ENCODE measurements at places on chromosomes 4 and X.
A peak's percentile ranks its signal among the peaks of the same experiment; 100 is the strongest.

- DNase-seq = no peak
These were observed 43.7 kb upstream of the XK start for GRCh38 chrX:37641859-37642258.

GRCh38 chr4:103721251-103721650, 1.5 kb upstream of the TACR3 start:
- no peak for DNase-seq

- no peak for DNase-seq
These were observed 14.7 kb upstream of the RBMXL3 start for GRCh38 chrX:115174548-115174947.

DNA sequence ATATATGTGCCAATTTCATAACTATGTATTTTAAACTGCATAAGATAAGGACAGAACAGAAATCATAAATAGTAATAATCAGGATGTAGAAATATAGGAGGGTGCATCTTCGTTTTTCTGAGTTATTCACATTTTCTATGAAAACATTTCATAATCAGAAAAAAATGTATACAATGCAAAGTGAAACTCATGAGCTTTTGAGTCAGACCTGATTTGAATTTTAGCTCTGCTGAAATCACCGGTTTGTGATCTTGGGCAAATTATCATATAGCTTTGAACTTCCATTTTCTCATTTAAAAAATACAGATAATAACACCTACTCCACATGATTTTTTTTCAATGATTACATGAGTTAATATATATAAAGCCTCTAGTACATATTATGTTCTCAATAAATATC, 106.9 kb downstream of the KDR start:
- DNase-seq = no peak

GRCh38 chrX:1853916-1854315, 239.1 kb downstream of the ASMT start:
- no peak for DNase-seq

DNA sequence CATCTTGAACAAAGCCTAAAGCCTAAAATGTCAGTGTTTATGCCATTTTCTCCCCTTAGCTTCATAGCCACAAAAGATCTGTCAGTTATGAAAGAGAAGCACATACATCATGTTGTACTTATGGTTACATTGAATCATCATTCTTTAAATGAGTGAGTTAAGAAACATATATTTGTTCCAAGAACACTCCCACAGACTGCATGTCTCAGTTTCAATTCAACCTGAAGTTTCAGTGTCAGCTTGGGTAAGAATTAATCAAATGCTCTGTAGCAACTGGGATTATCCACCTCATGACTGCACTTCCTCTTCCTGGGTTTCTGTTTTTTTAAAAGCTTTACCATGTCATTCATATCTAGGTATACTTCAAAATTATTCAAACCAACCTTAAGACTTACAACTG, 3.9 kb upstream of the TMPRSS11B start:
- no peak for DNase-seq

DNA sequence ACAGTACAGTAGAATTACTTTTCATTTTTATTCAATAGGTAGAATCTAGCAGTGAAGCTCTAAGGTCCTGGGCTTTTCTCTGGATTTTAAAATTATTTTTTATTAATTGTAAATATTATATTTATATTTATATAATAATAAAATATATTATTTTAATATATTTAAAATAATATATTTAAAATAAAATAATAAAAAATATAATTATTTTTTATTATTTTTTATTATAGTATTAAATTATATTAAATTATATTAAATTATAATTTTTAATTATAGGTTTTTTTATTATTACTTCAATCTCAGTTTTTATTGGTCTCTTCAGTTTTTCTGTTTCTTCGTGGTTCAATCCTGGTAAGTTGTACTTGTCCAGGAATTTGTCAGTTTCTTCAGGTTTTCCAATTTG, 49.7 kb upstream of the PABPC4L start:
- no peak for DNase-seq

DNA sequence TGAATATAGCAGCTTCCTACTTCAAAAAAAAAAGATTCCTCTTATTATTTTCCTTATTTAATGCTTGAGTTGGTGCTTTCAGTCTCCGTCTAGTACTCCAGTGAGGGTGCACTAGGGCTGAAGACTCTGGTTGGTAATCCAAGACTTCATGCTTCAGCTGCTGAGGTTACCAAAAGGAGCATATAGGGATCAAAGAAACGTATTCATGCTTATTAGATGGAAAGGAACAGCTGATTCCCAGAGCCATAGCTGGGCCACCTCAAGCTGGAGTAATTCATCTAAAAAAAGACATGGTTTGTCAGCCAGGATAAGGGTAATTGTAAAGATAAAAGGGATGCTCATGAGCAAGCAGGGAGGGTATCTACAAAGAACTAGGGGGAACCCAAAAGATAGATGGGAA, 131.7 kb upstream of the FAM47B start:
- no peak for DNase-seq

DNA sequence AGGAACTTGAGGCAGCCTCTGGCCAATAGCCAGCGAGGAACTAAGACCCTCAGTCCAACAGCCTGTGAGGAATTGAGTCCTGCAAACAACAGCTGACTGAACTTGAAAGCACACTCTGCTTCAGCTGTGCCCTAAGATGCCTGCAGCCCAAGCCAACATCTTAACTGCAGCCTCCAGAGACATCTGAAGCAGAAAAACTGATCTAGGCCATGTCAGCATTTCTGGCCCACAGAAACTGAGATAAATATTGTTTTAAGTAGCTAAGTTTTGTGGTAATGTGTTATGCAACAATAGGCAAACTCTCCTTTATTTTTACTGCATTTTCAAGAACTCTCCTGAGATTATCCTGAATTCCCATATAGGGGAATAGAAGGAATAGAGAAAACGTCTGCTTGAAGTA, 24.4 kb upstream of the PIGA start:
- no peak for DNase-seq

DNA sequence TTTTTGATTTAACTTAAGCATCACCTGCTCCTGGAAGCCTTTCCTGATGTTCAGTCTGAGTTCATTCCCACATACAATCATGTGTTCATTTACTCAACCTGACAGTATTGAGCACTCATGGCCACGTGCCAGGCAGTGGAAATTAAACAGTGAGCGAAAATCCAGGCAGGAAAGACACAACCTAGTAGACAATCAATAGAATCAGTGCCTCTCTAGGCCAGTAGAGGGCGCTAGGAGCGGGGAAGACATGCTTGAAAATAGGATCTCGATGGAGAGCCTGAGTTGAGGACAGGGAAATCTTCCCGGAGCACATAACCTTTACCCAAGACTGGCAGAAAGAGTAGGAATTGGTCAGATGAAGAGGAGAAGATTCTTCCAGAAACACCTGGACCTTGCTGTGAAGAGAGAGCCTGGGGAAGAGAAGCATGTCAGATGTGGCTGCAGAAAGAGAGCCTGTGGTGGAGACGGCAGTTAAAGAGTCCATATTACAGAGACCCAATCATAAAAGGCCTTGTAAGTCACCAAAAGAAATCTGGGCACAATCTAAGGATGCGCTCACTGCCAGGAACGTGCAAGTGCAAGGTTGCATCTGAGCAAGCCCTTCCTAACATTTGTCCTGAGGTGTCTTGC, 103.5 kb downstream of the LDB2 start:
- DNase-seq = peak; percentile 13

DNA sequence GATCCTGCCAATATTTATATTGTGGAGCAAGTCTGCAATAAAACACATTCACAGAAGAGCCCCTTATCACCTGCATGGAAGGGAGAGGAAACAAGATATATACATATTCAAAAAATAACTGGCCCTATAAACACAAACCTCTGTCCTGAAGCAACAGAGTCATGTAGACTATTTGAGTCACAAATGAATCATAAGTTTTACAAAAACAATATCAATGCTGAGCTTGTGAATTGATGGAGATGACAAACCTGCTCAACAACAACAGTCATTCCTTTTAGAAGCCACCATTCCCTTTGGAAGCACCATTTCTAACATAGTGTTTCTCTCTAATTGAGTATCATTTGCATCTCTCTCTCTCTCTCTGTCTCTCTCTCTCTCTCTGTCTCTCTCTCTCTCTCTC, 313.9 kb downstream of the MID1IP1 start:
- DNase-seq = no peak

DNA sequence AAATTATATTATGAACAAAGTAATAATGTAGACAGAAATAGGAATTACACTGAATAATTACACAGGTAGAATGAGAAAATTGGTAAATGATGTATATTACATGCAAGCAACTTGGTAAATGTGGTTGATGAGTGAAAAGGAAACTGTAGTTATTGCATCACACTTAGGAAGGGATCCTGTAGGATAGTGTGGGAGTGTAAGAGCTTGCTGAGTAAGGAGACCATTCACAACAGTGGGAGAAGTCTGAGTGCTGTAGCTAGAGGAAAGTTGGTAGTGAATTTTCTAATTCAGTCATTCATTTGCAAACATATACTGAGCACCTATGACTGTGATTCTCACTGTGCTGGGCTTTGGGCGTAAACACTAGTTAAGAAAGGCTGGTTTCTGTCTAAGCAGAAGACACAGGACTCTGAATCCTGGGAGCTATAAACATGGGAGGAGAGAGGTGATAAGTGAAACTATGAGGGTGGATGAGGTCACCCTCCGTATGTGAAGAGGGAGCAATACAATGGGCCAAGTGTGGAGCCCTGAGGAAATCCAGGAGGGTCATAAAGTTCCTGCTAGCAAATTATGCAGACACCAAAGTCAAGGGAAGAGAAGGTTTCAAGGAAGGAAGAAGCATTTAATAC, 14.2 kb upstream of the CPE start:
- no peak for DNase-seq

DNA sequence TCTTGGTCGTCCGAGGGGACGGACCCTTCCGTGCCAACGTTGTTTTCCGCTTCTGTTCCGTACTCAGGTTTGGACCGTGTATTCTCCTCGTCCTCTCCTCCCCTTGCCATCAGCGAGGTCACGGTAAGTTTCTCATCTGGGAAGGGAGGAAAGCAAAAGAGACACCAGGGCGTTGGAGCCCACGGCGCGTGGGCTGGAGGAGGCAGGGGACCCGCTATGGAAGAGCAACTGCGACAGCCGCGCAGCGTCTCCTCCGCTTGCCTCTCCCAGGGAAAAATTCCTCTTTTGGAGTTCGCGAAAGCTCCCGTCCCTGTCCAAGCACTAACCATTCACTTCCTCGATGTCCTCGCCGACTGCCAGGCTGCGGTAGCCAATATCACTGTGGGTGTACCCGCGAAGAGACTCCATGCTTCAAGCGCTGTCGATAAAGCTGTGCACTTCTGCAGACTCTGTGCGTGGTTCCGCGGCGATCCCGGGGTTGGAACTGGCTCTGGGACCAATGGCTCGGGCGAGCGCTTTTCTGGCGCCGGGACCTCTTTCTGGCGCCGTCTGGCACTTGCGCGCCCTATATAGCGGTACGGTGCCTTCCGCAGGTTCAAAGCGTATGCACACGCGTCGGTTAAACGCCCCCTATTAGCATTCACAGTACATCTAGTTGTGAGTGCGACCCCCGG, at the start of gene ESX1:
Gene ESX1, minus strand, starts transcription at position 492 of the 674 bp plus-strand sequence. Its CDS starts 84 bp downstream, at position 408.
- no peak for DNase-seq

GRCh38 chr4:103099691-103100392, at the start of gene BDH2:
TSS of gene BDH2 (minus strand) at chr4:103099834. CDS start at chr4:103096254, 3,580 bp downstream.
- DNase-seq = peak; percentile 27

DNA sequence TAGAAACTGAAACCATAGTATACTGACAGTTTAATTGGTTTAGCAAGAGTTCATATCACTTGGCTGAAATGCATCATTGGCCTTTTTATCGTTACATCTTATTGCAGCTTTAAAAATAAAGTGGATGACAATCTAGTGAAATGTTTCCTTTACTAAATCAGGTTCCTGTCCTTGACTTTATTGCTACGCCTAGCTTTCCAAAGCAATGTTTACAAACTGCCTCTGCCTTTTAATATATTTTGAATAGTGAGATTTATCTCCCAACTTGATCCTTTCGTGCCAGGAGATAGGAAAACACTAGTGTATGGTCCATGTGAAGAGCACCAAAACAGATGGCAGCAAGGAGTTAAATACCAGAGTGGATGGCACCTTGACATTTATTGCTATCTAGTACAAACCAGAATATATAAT, 67.0 kb downstream of the GPC3 start:
- no peak for DNase-seq

DNA sequence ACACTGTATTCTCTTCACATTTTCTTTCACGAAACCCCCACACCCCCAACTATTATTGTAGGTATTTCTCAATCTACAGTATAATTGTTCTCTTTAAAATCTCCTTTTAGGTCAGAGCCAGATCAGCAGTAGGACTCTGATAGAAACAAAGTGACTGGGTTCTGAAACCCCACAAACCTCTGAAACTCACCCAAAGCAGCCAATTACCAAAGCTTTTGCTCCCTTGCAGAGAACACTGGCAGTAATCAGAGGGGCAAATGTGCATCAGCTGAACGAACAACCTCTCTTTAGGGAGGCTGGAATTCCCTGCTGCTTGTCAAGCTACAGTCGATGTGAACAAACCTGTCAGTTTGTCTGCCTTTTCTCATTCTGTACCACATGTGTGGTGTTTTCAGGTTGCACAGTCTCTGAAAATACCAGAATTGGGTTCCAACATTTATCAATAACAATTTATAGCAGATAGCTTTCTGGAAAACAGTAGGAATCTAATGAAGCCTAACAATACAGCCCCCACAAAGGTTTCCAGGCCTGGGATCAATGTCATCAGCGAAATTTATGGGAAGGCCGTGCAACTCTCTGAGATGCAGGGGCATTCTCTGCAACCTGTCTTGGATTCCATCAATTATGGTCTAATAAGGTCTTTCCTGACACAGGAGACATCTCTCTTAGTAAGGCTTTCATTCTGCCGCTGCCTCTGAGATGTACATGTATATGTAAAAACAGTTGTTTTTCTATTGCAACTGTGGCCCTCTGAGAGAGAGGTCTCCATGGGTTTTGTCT, 395.9 kb downstream of the GPAT3 start:
- no peak for DNase-seq

GRCh38 chrX:136710325-136710951, 62.5 kb downstream of the CD40LG start:
- DNase-seq = no peak

DNA sequence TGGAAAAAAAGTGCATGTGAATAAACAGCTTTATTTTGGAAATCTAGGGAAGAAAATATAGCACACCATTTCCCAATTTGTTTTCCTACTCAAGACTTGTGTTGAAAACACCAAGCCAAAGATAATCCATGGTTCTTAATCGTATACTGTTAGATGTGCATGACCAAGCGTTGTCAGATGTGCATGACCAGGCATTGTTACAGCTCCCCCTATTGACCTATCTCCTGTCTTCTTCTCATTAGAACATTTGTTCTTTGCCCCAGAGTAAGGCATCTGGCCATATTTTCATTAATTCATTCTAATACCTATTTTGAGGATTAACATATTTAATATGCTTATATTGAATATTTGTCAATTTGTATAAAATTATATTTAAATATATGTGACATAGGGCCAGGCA, 14.4 kb upstream of the VCX start:
- DNase-seq = no peak

GRCh38 chrX:79287724-79288123, 79.4 kb downstream of the ITM2A start:
- no peak for DNase-seq

DNA sequence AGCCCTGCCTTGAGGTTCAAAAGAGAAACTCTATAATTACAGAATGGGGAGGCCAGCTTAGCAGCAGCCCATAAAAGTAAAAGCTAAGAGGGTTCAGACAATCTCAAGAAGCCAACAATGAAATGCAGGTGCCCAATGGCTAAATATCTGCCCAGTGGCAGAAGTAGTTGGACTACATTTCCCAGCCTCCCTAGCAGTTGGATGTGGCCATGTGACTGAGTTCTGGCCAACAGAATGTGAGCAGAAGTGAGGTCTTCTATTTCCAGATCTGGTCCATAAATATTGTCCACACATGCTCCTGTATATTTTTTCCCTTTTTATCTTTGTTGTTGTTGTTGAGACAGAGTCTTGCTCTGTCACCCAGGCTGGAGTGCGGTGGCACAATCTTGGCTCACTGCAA, 127.9 kb upstream of the NHS start:
- DNase-seq = no peak

All from activated CD4-positive, alpha-beta T cell treated with anti-CD3 and anti-CD28 coated beads, Interleukin-2, amount 50 U/mL, for 1 hour (primary cell).